Activated T-cell treated with anti-CD3 and anti-CD28 coated beads for 1 hour (primary cell): ENCODE measurements at places on chromosomes 3 and 15.

GRCh38 chr3:162224746-162225145, 728.1 kb downstream of the OTOL1 start:
- no peak for DNase-seq

DNA sequence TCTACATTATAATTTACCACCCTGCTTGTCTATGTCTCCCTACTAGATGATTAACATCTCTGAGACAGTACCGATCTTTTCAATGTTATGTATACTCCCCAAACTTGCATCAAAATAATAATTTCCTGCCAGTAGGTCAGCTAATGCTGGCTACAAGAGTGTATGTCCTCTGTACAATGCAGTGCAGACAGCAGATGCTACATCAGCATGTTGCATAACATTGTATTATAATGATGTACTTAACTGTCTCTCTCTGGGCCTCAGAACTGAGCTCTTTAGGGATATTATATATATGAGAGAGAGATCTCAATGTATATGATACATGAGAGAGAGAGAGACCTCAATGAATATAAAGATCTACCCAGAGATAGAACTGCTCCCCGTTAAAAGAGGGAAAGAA, 456.6 kb downstream of the SHQ1 start:
- no peak for DNase-seq

DNA sequence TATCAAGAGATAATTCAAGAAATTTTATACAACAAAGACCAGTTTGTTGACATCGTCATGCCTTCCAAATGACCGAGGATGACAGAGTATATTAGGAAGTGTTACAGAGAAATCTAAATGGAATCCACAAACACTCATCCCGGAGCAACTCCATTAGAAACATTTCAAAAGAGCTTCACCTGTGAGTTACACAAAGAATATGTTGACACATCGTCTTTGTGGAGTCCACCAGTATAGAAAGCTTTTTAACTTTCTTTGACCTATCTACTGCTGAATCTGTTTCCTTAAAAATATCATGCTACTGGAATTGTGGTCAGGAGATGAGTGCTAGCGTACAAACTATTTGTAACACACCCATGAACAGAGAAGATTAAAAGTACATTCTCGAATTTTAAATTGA, 130.4 kb downstream of the SUCLG2 start:
- DNase-seq, result no peak

- DNase-seq, result no peak
Measured at GRCh38 chr3:101854608-101855304, 5.4 kb downstream of the NFKBIZ start.

DNA sequence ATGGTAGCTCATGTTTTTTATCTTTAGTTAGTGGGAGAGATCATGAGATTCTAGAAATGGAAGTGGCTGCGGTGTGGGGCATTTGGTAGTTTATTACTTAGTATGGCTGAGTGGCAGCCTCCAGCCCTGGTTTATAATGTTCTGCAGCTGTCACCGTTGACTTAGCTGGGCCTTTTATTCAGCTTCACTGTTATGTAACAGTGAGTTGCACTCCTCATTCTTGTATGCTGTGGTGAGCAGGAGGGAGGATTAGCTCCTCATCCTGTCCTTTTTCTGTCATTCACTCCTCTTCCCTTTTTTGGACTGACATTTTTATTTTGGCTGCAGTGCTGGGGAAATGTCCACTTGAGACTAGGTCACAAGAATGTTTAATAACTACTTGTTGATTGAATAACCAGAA, 29.5 kb downstream of the RAD54L2 start:
- no peak for DNase-seq

GRCh38 chr3:30332196-30333021, 274.0 kb upstream of the TGFBR2 start:
- DNase-seq, result no peak

DNA sequence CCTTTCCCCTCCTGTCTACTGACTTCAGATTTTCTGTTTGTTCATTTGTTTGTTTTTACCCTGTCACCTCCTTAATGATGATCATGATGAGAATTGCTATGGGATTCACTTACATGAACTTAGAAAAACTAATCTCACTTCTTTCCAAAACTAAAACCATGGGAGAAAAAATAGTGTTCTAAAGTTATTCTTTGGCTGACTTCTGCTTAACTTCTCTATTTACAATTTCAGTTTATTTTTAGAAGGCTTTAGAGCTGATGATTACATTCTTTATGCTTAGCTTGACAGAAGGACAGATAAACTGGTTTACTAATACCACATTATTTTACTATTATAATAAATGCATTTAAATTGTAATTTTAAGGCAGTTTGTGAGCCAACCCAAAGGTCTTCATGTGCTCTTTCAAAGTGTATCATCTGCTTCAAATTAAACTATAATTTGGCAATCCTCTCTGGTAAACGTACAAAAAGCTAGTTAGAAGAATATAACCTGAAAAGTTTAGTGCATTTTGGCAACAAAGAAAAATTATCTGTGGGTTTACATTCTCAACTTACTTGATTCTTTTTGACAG, 676.8 kb upstream of the UBE2E2 start:
- DNase-seq, result no peak

DNA sequence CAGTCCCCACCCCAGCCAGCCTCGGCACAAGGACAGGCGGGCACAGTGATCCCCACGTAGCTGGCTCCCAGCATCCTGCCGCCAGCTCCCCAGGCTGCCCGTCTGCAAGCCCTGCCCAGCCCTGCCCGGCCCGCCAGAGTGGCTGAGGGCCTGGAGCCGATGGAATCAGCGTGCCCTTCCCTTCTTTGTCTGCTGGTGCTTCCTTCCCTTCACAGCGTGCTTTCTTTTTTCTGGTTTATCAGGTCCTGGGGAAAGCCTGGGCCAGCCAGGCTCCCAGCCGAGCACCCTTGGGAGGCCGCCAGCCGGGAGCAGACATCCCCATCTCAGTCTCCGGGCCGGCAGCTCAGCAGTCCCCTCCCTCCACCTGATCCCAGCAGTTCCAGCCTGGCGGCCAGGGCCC, 54.7 kb upstream of the SMAD6 start:
- no peak for DNase-seq
